ENCODE measurements at places on chromosomes 4 and X.

DNA sequence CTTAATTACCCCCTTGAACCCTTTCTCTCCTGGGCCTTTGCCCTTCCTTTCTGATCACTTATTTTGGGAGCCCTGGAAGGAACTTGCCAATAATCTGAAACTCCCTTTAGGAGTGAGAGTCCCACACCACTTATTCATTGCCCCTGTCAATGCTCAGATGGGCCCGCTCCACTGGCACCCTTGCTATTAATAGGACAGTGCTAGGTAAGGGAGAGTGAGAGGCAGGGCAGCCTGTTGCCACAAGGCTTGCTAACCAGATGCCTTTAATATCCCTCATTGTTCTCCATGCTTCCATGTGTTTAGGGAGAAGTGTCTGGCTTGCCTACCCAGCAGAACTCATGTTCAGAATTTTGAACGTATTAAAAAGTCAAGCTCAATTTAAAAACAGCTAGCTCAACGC lies 1.7 kb upstream of the NHS start:
- peak; percentile 2 for DNase-seq

DNA sequence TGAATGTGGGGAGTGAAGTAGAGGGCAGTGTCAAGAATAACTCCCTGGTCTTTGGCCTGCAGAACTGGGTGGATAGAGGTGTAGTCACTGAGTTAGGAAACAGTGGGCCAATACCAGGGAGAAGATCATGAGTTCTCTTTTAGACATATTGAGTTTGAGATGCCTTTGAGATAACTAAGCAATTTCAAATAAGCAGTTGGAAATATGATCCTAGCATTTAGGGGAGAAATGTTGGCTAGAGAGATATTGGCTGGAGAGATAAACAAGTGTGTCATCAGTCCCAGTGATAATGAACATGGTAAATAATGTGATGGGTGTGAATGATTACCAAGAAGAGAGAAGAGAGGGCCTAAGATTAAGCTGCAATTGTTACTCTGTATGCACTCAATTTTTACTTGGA lies 95.3 kb upstream of the HPRT1 start:
- no peak for DNase-seq

DNA sequence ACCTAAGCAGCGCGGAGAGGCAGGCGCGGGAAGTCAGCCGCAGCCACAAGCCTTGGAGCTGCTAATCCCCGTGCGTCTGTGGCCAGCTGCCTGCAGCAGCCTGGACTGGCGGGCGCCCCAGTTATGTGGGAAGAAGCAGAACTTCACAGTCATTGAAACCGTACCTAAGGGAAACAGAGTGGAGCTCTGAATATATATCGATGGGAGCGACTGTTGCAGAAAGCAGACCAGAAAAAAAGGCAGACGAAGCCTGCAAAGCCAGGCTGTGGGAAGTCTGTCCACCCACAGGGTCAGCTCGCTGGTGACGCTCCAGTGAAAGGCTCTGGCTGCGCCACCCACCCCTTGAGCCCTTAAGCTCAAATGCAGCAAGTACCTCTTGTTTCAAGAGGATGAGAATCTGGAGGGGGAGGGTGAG lies 24.7 kb downstream of the KCNE5 start:
- DNase-seq: no peak

DNA sequence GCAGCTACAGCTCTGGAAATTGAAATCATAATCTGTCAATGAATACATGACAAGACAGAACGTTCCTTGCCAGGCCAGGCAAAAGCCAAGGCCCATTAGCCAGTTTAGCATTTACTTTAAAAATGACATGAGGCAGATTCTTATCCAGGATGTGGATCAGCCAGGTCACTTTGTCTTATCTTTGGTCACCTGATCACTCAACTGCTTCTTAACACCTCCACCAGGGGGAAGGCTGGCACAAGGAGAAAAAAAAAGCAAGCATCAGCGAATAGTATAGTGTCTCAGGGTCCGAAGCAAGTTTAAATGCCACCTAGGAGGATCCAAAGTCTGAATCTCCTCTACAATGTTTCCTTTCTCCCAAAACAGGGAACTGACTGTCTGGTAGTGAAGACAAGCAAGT lies 18.8 kb downstream of the ATP1B4 start:
- DNase-seq: peak; percentile 26

DNA sequence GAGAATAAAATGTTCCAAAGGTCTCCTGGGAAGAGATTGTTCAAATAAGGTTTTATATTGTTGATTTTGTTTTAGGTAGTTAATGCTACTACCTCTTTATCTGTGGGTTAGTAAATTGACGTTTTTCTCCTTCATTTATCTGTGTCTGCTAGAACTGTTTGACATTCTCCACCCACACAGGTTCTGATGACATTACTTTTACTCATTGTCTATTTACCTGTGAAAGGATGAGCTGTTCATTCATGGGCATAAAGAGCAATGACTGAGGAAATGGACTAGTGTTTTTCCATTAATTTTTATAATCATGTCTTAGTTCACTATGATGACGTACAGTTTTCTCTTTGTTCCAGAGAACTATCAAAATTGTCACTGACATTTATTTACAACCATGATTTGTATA lies 75.6 kb downstream of the CPE start:
- no peak for DNase-seq

DNA sequence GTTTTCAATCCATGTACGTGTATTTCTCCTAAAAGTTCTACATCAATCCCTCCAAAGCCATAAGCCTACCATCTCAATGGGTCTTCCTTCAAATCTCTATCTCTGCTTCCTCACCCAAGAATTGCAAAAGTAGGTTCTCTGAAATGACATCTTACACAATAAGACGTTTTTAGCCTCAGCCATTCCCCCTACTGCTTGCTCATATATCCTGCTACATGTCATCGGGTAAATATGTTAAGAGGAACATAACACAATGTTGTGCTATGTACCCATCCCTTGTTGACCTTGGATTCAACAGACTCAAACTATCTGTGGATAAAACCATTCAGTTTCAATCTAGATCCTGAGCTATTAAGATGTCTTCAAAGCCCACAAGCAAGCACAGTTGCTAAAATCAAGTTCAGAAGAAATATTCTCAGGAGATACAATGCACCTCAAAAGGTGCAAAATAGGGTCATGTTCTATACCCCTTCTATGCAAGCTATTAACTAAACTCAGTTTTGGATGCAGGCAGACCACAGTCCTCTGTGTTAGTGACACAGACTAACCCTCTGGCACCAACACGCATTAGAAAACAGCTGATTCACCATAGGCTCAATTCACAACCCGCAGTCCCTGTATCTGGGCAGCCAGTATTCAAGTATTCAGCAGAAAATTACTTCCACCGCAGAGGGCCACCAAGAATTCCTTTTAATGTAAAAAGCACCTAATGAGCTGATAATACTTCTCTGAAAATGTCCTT lies 56.8 kb downstream of the CD99L2 start:
- no peak for DNase-seq

DNA sequence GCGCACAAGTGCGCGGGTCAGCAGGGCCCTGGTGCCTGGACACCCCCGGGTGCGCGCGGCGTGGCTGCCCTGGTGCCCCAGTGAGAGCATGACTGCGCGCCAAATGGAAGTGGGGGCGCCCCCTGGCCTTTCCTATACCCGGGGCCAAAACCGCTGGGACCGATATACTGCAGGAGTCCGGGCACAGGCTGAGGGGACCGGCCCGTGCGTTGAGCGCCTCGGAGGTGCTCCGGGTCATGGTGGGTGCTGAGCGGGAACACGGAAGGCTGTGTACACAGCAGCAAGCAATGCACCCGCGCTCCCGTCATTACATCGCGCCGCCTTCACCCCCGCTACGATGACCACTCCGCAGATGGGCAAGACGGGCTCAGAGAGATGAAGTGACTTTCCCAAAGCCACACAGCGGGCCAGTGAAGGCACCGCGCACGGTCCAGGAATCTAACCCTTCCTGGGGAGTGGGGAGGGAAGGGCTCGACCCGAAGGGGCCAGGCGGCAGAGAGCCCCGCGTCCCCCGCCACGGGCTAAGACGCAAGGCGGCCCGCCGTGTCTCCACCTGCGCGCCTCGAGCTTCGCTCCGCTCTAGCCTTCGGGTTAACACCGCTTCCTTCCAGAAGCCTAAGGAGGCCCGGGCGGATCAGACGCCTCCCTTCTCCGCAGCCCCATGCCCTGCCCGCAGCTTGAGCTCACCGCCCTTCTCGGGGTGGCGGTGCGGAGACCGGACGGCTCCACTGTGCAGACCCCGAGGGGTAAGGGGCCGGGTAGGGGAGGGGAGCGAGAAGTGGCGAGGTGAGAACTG lies 11.3 kb downstream of the HMX1 start:
- no peak for DNase-seq

- DNase-seq: no peak
Observed at GRCh38 chr4:6446130-6446482, 26.3 kb downstream of the PPP2R2C start.

GRCh38 chr4:76187152-76187551 lies 26.5 kb downstream of the SCARB2 start:
- no peak for DNase-seq

DNA sequence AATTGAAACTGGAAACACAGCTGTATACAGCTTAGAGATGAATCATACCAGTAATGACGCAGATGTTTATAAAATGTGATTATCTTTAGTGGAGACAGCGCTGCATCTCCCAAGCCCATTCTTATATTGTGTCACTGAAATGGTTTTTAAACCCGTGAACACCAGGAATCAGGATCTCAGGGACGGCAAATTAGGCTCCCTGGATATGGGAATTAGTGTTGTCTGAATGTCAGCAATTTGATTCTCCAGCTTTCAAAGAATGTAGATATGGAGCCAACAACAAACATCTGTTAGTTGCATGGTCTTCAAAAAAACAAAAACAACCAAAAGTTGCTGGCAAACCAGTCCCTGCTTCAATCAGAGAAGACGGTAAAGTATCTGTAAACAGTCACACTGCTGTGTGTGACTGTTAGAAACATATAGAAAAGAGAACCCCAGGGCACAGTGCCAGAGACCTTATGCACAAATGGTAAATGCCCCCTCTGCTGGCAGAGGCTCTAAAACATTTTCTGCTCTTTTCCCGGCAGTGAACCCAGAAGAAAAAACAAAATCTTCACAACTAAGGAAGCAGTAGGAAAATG lies 351.9 kb upstream of the FTHL17 start:
- DNase-seq: peak; percentile 76

DNA sequence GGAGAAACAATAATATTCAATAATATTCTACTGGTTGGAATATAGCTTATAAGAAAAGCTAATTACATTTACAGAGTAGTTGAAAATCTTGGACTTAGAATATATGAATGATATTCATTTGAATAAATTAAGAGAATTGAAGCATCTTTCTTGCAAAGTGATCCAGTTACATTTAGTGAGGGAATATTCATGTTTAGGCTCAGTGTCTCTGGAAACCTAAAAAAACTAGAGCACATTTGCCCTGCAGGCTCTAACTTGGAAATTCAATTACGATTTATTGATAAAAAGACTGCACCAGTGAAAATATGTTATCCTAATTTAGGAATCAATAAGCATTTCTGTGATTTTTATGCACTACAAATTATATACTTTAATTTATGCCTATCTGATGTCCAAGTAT lies 58.3 kb upstream of the RAP1GDS1 start:
- DNase-seq: no peak

GRCh38 chr4:80027611-80028010 lies 45.4 kb downstream of the ANTXR2 start:
- DNase-seq: peak; percentile 74

DNA sequence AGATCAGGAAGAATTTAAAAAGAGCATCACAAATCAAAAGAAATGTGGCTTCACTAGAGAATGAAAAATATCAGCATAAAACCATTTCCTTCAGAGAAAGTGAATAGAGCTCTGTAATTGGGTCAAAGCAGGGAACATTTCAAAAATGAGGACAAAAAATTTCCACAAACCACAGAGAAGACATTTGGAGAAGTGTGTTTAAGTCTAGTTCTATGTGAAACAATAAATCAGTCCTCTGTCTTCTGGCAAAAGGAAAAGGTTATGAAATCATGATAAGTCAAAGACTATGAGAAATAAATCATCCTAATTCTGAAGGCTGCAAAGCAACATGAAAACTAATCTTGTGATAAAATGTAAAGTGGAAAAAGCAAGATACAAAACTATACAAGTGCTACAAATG lies 27.9 kb downstream of the SMPX start:
- no peak for DNase-seq

- DNase-seq: no peak
Observed at GRCh38 chr4:76550966-76551780, 116.1 kb downstream of the SHROOM3 start.

DNA sequence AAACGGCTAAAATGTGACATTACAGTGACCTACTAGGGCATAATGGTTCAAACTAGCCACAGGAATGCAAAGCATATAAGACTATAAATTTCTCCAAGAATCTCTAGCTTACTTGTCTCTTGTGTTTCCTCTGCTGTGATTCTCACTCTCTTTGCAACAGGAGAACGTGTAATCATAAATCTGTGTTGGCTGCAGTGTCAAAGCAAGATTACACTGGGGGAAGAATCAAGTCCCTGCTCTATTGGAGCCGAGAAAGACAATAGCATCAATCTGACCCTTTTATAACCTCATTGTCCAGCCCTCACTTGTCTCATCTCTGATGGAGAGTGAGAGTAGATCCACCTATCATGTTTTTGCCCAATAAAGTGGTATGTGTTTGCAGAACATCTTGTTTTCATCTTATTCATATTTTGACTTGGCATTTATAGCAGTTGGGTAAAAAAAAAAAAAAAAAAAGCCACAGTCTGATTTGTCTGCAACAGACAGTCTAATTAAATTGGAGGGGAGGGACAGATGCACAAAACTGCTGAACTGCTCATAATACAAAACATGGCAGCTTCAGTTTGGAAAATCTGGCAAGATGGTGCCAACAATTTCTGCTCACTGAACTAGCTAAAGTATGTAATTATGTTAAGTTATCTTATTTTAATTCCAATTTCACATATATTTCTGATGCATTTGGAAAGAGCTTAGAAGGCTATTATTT lies 165.0 kb upstream of the GABRA2 start:
- DNase-seq: no peak

GRCh38 chr4:65839164-65839931 lies 169.1 kb upstream of the EPHA5 start:
- DNase-seq: no peak

DNA sequence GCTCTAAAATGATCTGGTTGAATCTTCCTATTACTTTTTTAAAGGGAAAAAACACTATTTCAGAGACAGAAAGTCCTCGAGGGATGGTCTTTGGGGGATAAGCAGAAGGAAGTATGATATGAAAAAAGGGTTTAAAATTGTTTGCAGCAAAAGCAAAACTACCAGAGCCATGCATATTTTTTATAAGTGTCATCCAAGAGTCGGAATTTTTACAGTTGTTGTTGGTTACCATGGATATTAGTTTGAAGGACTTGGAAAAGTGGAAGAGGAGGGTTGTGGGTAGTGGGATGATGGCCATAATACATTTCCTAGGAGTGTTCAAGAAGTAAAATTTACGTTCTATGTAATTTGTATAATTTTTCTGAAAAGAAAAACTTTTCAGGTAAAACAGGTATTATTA lies 134.4 kb downstream of the PCDH7 start:
- no peak for DNase-seq

DNA sequence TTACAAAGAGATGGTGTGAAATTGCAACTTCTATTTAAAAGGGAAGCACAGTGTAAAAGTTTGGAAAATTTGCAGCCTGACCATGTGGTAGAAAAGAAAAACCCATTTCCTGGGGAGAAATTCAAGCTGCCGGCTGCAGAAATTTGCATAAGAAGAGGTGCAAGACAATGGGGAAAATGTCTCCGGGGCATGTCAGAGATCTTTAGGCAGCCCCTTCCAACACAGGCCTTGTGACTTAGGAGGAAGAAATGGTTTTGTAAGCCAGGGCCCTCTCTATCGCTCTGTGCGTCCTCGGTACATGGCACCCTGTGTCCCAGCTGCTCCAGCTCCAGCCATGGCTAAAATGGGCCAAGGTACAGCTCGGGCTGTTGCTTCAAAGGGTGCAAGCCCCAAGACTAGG lies 40.4 kb downstream of the CCDC158 start:
- DNase-seq: no peak
